ENCODE measurements at places on chromosomes 6 and 20.

- no peak for DNase-seq
Measured at GRCh38 chr6:11341867-11342266, 109.4 kb upstream of the NEDD9 start.

DNA sequence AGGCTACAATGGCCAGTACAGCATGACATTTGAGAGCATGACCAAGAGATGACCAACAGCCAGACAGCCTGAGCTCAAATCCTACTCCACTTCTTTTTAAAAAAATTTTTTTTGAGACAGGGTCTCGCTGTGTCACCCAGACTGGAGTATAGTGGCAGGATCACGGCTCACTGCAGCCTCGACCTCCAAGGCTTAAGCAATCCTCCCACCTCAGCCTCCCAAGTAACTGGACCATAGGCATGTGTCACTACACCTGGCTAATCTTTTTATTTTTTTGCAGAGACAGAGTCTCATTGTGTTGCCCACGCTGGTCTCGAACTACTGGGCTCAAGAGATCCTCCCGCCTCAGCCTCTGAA lies 42.9 kb downstream of the NOL4L start:
- no peak for DNase-seq

- DNase-seq: no peak
Measured at GRCh38 chr6:40713002-40713719, 126.0 kb upstream of the LRFN2 start.

GRCh38 chr6:113857556-113858479 lies 673 bp downstream of the MARCKS start:
- DNase-seq: no peak

- DNase-seq: no peak
Measured at GRCh38 chr6:3489027-3489757, 32.3 kb upstream of the SLC22A23 start.

DNA sequence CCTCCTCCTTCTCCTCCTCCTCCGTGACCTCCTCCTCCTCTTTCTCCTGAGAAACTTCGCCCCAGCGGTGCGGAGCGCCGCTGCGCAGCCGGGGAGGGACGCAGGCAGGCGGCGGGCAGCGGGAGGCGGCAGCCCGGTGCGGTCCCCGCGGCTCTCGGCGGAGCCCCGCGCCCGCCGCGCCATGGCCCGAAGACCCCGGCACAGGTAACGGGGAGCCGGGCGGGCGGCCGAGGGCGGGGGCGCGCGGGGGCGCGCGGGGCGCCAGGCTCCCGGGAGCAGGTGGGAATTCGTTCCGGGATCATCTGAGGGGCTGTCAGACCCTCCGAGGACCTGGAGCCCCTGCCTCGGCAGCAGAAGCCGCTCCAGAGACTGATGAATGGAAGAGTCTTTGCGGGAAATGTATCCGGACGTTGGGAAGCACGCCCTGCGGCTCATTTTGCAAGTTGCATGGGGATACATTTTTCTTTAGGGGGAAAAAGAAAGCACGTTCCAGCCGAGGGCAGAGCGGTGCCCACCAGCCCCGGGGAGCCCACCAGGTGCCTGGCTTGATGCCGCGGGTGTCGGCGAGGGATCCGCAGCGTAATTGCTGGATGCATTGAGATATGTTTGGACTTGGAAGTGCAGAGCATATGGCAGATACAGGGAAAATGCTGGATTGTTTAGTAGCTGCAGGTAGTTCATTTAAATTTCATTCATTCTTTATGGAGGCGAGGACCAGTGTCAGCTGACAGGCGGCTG lies 394 bp downstream of the MYB start:
- DNase-seq: no peak

DNA sequence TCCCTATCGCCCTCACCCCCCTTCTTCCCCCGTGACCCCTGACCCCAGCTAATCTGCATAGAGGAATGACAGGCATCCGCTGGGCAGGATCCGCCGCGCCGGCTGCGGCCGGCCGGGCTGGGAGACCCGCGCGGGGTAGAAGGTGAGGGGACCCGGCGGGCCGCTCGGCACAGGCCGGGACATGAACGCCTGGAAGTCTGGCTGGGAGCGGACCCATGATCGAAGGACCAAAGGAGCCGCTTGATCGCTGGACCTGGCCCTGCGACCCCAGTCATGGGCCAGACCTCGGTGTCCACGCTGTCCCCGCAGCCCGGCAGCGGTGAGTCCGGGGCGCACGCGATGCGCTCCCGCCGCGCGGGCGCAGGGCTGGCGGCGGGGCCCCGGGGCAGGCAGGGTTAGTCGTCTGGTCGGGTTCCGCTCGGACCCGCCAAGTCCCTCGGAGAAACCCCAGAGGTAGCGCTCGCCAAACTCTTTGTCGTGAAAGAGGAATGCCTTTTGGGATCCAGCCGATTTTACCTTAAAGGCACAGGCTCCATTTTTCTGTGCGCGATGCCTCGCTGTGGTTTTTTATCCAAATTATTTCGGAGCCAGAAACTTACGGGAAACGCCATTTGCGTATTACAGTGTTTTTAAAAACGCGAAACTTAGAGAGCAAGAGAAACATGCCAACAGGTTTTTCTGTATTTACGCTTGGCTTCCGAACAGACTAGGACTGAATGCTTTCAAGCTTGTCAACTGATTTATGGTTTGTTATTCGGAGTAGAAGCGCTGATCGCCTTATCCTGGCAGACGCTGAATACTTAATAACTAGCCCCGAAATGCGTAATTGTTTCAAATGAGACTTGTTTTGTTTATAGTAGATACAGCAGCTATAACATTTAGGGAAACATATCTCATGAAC lies at the start of gene PHACTR2:
Gene PHACTR2, plus strand, starts transcription at position 75 of the 901 bp plus-strand sequence. Its CDS starts 199 bp downstream, at position 274.
- no peak for DNase-seq

DNA sequence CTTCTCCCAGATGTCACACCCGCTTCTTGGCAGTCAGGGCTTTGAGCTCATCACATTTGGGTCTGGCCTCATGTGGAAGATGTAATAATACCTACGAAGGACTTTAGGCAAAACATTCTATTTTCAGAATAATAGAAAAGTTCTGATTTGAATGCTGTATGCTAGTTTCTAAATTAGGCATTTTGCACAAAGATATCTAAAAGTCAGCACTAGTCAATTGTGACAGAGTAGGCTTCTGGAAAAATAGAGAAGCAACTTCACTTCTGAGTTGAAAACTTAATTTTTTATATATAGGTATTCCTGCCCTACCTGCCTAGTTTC lies 38.3 kb upstream of the CD2AP start:
- no peak for DNase-seq

DNA sequence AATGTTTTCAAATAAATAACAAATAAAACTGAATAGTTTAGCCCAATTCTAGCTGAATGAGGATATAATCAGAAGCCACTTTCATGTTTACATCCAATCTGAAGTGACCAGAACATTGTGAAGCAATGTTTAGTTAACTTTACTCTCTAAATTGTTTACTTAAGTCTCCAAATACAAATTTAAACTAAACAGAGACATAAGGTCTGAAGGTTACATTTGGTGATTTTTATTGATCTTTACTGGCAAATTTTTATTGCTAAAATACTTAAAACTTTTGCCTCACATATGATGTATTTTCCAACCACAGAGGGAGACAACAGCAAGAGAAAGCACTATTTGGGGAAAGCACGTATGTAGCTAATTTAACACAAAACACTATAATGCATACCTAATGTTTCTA lies 106.8 kb upstream of the THEMIS start:
- no peak for DNase-seq

DNA sequence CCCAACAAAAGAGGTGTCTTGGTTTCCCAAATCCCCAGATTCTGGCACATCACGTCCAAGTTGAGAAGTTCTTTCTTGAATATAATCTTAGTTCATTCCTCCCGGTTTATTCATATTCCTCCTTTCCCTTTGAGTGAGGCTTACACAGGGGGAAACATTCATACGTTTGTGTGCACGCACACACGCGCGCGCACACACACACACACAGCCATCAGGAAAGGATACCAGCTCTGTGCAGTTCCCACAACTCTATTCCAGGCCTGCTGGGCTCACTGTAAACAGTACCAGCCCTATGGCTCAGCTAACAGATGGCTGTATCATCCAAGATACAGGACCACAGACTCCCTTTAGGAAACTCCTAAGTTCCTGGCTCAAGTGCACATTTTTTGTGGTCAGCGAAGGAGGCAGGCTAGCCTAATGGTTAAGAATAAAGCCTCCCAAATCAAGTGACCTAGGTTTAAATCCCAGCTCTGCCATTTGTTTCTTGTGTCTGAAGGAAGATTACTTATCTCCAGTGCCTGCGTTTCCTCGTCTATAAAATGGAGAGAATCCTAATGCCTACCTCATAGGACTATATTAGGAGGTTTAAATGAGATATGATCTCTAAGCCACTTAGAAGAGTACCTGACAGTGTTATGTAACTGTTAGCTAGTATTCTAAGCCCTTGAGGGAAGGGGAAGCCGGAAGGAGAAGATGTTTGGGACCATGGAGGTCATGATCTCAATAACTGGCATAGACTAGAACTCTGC lies 3.7 kb upstream of the TAF8 start:
- no peak for DNase-seq

- DNase-seq: peak; percentile 25
Measured at GRCh38 chr6:337805-338368, 45.6 kb downstream of the DUSP22 start.

GRCh38 chr6:167275001-167275400 lies 16.1 kb upstream of the UNC93A start:
- DNase-seq: no peak

DNA sequence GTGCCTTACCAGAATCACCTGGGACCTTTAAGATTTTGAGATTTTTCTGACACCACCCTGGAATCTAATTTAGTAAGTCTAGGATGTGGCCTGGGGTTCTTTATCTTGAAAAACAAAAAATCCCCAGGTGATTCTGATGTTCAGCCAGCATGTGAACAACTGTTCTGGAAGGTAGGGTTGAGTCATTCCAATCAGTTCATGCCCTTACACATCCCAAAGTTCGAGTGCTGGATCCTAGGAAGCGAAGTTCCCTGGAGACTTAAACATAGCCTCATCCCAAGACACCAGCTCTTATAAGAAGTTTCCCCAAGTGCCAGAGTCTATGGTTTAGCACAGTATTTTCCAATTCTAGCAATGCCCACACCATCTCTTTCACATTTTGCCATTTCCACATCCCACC lies 6.3 kb upstream of the TSHZ2 start:
- DNase-seq: no peak

DNA sequence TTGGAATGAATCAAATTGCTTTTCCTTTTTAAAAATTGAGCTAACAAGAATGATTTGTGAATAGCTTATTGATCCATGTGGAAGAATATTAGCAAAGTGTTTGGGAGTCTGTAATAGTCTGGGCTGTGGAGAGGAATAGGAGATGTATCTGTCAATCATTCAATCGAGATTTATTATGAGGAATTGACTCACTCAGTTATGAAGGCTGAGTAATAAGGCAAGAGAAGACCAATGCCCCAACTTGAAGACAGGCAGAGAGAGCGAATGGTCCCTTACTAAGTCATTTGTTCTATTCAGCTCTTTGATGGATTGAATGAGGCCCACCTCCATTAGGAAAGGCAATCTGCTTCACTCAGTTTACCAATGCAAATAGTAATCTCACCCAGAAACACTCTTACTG lies 403.0 kb downstream of the CD83 start:
- no peak for DNase-seq

DNA sequence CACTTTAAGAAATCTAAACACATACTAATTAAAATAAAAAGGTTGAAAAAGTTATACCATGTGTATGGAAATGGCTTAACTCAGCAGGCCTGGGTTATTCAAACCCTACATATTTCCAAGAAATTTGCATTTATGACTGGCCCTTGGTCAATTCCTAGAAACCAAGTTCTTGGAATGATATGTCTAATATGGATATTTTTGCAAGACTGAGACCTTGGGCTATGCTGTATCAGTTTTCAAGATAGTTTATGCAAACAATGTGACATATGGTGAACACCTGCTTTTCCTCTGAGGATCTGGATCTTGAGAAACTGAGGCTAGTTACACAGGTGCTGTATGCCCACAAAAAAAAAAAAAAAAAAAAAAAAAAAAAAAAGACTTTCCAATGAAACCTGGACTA lies 536.9 kb upstream of the HS3ST5 start:
- no peak for DNase-seq

DNA sequence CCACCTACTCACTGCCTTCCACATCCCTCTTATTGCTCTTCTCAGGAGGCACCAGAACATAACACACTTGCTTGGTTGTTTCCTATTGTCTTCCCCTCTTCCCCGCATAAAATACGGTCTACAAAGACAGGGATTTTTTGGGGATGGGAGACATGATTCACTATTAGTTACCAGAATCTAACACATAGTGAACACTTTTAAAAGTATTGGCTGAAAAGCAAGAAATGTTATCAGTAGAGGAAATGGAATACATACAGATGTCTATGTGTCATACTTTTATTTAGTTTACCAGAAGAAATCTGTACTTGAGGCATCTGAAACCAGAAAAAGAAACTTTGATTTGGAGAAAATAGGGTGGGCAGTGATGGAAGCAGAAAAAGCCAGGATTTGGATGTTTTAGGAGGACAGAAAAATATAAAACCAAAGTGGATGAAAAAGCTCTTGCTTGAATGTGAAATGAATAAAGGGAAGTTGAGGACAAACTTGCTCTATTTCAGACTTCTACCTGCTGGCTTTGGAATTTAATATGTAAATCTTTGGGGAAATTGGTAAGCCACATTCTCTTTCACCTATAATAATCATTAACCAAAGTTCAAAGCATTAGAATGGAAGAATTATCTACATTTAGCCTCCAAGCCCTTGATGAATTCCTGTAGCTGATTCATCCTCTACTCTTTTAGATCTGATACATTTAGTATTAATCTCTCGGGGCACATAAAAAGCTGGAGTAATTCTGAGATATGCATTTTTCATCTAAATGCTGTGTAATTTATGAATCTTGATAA lies 82.6 kb downstream of the DOK5 start:
- no peak for DNase-seq

- DNase-seq: no peak
Measured at GRCh38 chr6:107556082-107556481, 66.2 kb downstream of the SOBP start.

DNA sequence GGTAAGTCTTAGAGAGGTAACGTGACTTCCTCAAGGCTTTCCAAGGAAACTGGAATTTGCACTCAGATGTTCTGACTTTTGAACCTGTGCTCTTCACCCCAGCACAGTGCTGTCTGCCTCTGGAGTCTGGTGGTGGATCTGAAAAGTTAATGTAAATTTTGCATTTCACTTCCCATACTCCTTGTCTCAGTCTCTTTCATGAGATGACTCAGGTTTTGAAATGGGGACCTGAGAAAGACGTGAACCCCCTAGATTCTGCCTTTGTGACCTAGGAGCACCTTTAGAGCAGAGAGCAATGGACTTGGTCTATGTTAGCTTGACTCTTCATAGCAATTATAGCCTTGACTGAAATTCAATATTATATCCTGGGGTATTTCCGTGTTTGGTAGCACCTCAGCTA lies 223.0 kb downstream of the QKI start:
- DNase-seq: no peak

- no peak for DNase-seq
Measured at GRCh38 chr20:58590679-58591473, 60.2 kb upstream of the STX16 start.

DNA sequence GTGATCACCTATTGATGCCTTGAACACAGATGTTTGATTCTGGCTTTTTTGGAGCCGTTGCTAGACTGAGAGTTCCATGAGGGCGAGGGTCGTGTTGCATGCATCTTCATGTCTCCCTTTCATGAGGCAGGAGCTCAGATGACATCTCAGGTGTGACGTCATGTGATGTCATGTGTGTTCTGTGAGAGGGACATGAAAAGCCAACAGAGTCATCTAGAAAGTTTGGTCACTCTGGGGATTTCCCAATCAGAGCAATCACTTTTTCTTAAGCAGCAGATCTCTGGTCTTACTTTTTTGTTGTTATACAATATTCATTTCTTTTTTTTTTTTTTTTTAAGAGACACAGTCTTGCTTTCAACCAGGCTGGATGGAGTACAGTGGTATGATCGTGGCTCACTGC lies 411.8 kb downstream of the PREX1 start:
- no peak for DNase-seq

Measured in activated CD8-positive, alpha-beta memory T cell treated with anti-CD3 and anti-CD28 coated beads for 4 hours (primary cell).